Progenitor cell of endocrine pancreas (in vitro differentiated cells): ENCODE measurements at places on chromosomes 7 and 10.

- DNase-seq = no peak
Measured at GRCh38 chr7:69625238-69625637, 27.0 kb downstream of the AUTS2 start.

GRCh38 chr7:99155211-99155610 lies 11.3 kb upstream of the SMURF1 start:
- DNase-seq = no peak

- no peak for DNase-seq
Measured at GRCh38 chr10:127337801-127338200, 141.4 kb upstream of the INSYN2A start.

GRCh38 chr7:16564909-16565426 lies 38.3 kb downstream of the LRRC72 start:
- no peak for DNase-seq
